ENCODE measurements at places on chromosomes 4 and X. TPM values are rescaled to one million over a fixed set of nuclear protein-coding genes. Genes with fewer than 3 reads are reported as not detected.

GRCh38 chrX:100081503-100081902 lies 328.6 kb downstream of the PCDH19 start:
- DNase-seq = no peak

DNA sequence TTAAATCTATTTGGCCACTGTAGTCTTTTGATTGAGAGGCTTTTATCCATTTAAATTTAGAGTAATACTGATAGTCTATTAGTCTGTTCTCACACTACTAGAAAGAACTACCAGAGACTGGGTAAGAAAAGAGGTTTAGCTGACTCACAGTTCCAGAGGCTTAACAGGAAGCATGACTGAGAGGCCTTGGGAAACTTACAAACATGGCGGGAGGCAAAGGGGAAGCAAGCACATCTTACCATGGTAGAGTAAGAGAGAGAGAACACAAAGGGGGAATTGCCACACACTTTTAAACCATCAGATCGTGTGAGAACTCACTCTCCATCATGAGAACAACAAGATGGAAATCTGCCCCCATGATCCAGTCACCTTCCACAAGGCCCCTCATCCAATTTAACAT lies 410.9 kb downstream of the PDGFC start:
- DNase-seq = no peak

DNA sequence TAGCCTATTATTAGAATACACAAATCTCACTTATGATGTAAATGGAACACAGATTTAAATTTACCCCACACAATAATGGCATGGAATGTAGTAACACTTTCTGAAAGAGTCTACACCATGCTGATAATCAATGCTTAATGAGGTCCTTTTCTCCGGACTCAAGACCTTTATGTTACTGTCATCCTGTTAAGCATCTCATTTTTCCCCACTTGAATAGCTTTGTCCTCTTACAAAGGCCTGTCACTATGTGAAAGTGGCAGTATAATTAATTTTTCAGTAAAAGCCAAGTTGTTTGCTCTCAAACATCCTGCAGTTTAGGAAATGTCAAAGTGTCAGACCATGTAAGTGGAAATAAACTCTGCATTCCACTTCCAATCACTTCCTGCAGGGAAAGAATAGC lies 96.4 kb downstream of the GPC3 start:
- no peak for DNase-seq

DNA sequence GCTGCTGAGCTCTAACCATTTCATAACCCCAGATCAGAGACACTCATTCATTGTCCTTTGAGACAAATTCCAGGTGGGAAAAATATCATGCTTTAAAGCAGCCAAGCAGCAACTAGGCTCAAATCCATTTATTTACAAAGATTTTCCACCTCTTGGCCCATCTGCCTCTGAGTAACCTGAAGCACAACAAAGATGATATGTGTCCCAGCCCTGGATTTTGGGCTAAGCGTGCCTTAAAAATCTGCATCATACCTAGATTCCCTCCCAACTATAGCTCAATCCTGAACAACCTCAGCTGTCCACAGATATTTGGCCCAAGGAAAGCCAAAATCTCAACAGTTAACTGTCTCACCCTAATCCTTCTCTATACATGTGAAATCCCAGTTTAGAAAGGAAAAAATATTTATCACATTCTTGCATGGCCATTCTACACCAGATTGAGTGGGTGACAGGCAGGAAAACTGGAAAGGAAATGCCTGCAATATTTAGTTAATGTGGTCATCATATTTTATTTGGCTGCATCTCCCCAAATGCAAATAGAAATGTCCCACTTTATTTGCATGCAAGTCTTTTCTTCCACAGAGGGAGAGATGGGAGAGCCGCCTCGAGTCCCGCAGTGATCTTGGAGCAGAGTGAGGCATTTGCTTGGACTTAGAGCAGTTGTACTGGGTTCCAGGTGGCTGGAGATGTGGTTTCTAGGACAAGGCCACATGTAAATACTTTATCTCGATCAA lies 146.4 kb upstream of the EOLA2 start:
- no peak for DNase-seq

GRCh38 chr4:93633721-93634120 lies 194.8 kb upstream of the ATOH1 start:
- no peak for DNase-seq

DNA sequence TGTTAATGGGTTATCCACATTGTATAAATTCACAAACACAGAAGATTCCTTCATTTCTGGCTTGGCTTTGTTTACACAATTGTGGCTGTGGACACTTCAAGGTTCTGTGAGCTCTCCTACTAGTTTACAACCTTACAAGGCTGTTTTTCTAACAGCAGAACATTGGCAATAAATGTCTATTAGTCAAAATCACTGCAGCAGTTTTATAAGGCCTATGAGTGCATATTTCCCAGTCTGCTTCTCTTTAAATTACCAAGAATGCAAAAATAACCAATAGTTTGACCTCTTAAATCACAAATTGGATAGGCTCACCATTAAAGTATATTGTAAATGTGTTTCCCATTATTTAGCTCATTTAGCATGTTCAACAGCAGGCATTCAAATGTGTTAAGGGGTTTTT lies 239.2 kb downstream of the DKK2 start:
- DNase-seq = no peak

DNA sequence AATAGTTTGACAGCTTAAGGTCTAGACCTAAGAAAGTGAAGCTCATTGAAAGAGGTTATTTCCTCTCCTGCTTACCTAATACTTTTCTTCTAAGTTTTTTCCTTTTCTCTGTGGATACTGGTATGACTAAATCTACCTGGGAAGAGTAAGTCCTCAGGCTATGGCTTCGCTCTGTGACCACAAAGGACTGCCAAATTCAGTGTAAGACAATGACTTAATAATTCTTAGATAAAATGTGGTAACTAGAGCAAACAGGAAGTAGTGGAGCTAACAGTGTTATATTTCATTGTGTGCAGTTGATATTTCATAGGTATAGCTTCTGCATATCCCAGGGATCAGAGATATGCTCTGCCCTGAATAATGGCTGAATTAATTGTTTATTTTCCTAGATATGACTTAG lies 418.9 kb downstream of the CCSER1 start:
- no peak for DNase-seq

DNA sequence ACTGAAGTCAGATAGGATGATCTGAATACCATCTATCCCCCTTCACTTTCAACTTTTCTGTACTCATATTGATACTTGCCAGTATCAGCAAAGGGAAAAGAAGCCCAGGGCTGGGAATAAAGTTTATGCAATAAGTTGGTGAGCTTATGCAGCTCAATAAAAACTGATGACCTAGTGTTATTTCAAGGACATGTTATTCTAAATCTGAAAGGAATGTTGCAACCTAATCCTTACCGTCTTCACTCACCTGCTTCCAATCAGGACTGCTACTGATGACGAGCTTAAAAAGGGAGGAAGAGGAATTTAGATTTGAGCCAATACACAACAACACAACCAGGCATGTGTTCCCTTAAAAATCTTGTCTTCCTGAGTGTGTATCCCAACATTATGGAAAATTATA lies 419.9 kb downstream of the SPRY1 start:
- no peak for DNase-seq

GRCh38 chr4:53916431-53916889 lies 147.9 kb downstream of the CHIC2 start:
- DNase-seq = no peak

- no peak for DNase-seq
These were observed 2700.3 kb downstream of the ARAP2 start for GRCh38 chr4:33543941-33544450.

DNA sequence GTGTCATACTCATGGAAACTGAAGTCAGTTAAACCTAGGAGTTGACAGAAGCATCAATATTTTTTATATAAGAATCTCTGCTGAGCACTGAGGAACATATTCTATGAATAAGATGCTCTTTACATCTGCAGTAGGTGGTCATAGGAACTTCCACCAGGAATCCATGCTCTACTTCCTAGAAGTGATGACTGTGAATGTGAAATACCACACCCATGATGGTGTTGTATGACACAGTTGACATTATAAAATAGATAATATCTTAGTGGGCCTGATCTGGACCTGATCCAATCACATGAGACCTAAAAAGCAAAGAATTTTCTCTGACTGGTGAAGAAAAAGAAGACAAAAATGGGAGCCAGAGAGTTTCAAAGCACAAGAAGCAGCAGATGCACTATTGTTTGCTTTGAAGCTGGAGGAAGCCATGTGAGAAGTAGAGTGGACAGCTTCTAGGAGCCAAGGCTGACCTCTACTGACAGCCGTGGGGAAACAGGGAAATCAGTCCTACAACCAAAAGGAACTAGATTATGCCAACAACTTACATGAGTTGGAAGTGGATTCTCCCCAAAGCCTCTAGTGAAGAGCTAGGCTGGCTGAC lies 68.6 kb upstream of the HS3ST1 start:
- no peak for DNase-seq

GRCh38 chr4:152590179-152591031 lies 54.5 kb upstream of the FBXW7 start:
- DNase-seq = no peak

DNA sequence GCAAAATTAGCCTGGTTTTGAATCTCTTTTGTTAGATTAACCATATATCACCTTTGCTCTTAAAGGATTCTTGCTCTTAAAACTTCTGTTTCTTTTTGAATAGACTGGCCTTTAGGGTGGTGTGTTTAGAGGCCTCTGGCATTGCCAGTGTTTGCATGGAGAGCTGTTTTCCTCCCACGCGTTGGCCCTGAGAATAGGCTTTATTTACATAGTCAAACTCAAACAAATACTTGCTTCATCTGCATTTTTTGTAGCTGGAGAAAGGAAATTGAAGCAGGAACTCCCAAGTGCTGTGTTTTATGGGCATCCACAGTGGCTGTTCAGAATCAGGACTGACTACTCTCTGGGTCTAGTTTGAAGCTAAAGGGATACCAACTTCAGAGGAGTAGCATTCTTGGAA lies 2.7 kb downstream of the SHROOM2 start:
- DNase-seq = no peak

DNA sequence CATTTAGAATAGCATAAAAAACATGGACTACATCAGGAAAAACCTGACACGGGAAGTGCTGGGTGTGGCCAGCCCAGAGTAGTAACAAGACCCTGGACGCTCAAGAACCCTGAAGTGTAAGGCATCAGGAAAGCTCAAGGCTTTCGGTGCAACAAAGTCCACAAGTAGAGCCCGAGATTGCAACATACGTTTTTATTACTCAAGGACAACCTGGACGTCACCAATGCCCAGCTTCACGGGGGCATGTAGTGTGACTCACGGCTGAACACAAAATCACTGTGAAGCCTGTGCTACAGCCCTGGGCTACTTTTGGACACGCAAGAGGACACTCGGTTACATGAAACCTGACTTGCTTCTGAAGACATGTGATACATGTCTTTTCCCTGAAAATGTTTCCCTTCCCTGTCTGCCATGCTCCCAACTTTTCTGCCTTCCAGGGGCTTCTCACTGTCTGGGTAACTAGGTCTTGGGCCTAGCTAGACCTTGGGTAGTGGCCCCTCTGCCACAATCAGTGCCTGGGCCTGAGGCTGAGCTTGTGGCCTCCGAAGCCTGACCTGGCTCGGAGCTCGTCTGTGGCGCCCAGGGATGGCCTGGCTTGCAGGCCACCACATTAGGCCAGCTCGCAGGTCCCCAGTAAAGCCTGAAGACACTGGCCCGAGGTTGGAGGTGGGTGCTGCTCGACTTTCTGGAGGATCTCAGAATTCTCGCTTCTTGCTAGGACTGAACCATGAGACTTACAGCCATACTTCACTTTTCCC lies 9.2 kb downstream of the IRAK1 start:
- DNase-seq = no peak

GRCh38 chr4:167943872-167944505 lies 148.3 kb upstream of the ANXA10 start:
- DNase-seq = no peak

DNA sequence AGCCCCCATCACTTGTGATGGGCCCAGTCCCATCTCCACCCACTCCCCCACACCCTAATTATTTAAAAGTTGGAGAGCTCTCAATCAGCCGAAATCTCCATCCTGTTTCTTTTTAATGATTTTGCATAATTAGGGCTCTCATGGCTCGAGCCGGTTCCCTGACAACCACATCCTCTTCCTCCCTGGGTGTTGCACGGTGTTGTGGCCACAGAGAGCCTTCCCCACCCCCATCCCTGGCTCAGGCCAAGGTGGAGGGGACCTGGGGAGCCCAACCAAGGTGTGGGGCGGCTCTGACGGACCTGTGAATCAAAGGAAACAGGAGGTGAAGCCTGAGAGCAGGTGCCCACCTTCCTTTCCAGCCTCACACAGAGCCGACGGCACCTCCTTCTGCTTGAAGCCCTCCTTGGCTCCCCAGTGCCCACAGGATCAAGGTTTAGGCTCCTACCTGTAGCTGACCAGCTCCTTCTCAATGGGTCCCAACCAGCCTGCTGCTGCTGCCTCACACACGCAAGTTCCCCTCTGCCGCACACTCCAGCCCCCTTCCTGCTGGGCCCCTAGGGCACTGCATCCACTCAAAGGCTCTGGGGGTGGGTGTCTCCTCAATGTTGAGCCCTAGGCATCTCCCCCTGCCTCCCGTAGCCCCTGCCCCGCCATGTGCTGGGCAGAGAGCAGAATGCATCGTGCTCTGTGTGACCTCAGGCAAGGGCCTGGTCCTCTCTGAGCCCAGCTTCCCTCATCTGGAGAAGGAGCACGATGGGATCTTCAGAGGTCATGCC lies 68.7 kb downstream of the WFS1 start:
- no peak for DNase-seq

- DNase-seq = no peak
These were observed 127.9 kb upstream of the NHS start for GRCh38 chrX:17247144-17247543.

- peak; percentile 5 for DNase-seq
These were observed at the start of gene ADGRL3 for GRCh38 chr4:61200187-61200915. Gene ADGRL3 (plus strand): TSS chr4:61200326.

DNA sequence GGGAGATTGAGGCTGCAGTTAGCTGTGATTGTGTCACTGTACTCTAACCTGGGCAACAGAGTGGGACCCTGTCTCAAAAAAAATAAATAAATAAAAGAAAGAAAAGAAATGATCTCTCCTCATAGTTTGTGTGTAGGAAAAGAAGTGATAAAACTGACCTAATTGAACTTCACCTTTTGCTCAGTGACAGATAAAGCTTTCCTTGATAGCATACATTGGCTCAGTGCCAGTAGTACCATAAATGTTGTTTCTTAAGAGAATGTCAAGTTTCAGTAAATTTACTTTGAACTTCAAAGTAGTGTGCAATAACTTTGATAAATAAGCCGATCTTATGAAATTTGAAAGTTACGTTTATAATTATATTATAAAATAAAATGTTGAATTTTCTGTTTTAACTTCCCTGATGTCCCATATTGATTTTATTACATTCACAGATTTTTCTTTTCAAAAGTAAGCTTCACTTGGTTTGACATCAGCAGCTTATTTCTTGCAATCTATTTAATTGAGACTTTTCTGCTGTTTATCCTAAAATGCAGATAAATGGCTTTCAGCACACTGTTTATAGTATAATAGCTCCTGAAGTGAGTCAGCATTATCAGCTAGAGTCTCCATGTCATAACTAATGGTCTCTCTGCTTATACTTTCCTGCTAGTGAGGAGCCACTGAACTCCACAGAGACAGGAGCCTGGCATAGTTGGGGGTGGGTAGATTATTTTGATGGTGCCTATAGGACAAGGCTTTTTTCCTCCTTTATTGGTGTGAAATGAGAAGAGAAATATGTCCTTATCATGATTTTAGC lies 330.1 kb downstream of the BMPR1B start:
- no peak for DNase-seq

UGT2A3 gene
- total RNA-seq = 119 TPM

CT55 gene
- total RNA-seq = not detected

MSMO1 gene
- total RNA-seq = 195 TPM

CLCN4 gene
- 0.46 TPM for total RNA-seq

KCND1 gene
- total RNA-seq = 0.61 TPM

ARMCX1 gene
- 9.6 TPM for total RNA-seq

TASL gene
- total RNA-seq = 1.4 TPM

GAGE1 gene
- not detected for total RNA-seq

GAB3 gene
- total RNA-seq = 2.3 TPM

FGFRL1 gene
- total RNA-seq = 17.0 TPM
